Central memory CD4-positive, alpha-beta T cell (primary cell): ENCODE measurements at places on chromosomes 6 and 20.

DNA sequence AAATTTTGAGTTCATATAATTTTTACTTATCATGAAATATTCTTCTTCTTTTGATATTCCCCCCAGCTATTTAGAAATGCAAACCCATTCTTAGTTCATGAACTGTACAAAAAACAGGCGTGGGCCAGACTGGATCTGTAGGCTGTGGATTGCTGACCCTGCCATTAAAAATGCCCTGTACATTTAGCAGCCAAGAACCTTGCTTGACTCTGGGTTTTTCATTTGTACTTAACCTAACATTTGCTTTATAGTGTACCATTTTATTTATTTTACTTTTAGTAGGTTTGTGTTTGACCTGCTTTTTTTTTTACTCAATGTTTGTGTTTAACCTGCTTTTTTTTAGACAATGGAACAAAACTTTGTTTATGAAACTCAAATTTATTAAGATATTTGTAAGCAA lies 14.9 kb downstream of the CD109 start:
- no peak for DNase-seq

DNA sequence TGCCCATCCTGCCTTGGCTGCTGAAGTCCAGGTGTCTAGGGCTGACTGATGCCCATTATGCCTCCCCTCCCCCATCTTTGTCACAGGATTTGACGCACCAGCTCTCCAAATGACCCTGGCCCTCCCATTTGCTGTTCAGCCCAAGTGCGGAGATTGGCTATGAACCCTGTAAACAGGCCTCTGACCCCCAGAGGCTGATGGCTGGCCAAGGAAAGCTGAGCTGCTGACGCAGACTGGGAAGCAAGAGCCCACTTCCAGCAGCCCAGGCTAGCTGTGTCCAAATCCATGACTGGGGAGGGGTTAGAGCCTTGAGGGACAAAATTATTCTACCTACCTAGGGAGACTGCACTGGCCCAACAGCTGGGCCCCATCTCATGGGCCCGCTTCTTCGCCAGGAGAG lies 797 bp upstream of the GNRH2 start:
- DNase-seq = no peak

DNA sequence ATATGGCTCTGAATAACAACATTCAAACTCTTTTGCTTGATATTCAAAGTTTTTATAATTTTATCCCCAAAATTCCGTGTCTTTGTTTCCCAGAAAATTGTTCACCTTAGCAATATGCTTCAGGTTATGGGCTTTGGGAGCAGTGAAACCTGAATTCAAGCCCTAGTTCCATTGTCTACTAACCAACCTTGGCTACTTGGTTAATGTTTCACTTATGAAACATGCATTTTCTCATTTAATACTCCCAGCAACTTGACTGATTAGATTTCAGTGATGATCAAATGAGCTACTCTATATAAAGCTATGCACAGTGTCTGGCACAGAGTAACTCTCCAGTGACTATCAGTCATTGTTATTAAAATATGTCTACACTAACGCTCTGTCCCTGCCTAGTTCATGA lies 192.2 kb upstream of the TENT5A start:
- no peak for DNase-seq

GRCh38 chr6:115220551-115221159 lies 840.0 kb downstream of the FRK start:
- DNase-seq = no peak

GRCh38 chr6:47203266-47203937 lies 106.3 kb downstream of the TNFRSF21 start:
- DNase-seq = no peak

GRCh38 chr6:164022632-164023031 lies 608.1 kb downstream of the QKI start:
- DNase-seq = no peak

DNA sequence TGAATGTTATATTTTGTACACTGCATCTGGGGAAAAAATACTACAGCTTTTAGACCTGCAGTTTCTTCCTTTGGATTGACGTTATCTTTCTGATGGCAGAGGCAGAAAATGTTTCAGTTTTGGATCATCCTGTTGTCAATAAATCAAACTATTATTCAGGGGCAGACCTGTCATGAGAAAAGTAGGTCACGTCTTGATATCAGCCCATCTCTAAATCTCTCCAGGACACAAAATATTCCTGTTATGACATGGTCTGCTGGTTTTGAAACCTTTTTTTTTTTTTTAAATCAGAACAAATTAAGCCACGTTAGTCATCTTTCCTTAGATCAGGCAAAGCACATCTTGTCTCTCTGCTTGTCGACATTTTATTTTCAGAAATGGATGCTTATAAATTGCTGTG lies 24.0 kb downstream of the IL20RA start:
- no peak for DNase-seq

DNA sequence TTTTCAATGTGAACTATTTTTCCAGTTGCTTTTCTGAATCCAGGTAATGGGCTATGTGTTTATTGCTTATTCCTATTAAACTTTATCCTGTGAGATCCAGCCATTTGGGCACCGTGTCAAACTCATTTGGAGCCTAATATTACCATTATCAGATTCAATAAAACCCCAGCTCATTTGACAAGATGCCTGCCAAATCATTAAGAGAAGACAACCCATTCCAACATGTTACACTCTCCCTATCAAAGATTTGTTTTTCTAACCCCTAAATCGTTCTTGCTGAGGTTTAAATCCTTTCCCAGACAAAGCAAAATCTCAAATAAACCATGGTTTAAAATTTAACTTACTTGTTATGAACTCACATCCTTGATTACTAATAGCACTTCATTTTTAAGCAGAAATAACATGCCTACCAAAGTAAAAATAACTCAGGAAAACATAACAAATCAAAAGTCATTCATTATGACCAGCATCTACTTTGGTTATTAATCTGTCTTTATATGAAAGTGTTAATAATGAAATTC lies 130.0 kb upstream of the TCF21 start:
- DNase-seq = no peak

DNA sequence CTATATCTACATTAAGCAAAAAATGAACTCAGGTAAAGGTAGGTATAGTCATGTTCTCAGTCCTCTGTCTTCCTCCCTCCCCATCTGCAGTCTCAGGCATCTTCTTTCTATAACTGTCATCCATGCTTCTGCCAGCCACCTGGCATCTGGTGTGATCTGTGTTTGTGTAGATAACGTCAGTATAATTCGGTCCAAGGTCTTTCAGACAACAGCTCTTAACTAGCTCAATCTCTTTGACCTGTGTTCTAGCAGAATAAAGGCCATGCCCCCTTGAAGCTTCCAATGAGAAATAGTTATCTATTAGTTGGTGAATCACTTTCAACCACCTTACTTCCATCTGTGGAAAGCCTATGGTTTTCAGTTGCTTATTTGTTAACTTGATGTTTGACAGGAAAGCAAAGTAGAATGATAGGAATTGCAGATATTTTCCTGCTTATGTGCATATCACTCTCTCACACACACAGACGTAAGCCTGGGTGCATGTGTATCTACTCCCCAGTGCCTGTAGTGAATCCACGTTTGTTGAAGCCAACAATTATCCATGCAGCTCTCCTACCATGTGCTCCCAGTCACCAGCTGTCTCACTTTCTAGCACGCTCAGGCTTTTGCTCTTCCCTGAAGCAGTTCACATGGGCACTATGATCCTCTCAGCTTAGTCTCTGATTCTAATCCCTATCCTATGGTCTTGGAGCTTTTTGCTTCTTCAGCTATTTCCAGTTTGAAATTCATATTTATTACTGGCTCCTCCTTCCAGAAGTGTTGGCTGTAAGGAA lies 433.7 kb upstream of the MANEA start:
- DNase-seq = no peak

GRCh38 chr20:48959899-48960550 lies 38.5 kb downstream of the ARFGEF2 start:
- no peak for DNase-seq

DNA sequence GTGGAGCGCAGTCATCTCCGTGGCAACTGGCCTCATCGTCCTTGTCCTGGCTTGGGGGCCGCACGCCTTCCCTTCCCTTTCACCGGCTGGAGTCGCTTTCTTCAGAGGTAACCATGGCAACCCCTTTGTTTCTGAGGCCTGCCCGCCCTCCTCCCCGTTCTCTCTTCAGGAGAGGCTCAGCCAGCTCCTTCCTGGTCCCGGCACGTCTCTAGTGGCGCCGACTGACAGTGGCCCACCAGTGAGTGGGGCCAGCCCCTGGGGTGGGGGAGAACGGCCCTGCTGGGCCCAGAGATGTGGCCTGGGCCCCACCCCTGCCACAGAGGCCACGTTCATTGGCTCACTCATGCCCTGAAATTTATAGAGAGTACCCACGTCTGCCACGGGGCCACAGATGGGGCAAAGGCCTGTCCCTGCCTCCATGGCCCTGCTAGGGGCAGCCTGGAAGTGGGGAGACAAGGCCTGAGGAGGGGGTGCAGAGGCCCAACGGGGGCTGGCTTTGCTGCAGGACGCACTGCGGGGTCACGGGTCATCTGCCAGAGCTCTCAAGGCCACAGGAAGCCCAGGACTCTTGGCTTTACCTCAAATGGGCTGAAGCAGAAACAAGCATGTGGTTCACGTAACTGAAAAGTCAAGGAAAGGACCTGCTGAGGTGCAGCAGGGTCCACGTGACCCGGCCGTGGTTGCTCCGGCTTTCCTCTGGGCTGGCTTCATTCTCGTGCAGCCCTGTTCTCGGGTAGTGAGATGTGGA lies 1.4 kb upstream of the OSBPL2 start:
- no peak for DNase-seq

GRCh38 chr6:84836366-84836765 lies 72.0 kb upstream of the TBX18 start:
- DNase-seq = no peak

GRCh38 chr6:131001945-131002660 lies 60.9 kb downstream of the EPB41L2 start:
- no peak for DNase-seq

DNA sequence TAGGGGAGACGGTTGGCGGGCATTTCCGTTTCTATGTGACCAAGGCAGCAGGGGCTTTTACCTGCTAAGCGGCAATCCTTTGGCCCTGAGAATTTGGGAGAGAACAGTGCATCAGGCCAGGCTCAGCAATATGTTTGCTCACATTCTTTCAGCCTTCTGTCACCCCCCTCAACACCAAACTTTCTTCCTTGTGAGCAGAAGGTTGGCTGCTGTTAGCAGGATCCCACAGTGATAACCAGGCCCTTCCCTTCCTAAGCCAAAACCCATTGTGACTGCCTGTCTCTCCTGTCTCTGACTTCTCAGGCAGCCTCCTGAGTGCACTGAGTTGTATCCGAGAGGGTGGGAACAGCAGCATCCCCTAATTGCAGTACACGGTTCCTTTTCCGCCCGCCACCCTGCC lies 43.7 kb downstream of the STK35 start:
- DNase-seq = no peak

DNA sequence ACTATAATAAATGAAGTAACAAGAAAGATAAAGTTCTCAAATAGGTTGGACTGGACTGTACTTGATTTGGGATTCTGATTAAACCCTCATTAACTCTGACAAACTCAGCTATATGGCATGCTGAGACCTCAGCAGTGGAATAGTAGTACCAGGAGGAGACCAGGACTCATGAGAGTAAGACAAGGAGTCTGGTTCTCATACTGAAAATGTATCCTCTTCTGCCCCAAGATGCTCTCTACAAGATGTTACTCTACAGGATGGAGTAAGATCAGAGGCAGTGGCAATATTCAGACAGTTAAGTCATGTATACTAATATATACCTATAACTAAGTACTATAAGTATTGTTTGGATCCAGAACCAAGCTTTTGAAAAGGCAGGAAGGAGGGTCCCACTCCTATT lies 31.9 kb upstream of the SYNCRIP start:
- no peak for DNase-seq

GRCh38 chr6:40688214-40688761 lies 101.1 kb upstream of the LRFN2 start:
- no peak for DNase-seq

GRCh38 chr6:51992876-51993275 lies 94.5 kb downstream of the PKHD1 start:
- DNase-seq = no peak

DNA sequence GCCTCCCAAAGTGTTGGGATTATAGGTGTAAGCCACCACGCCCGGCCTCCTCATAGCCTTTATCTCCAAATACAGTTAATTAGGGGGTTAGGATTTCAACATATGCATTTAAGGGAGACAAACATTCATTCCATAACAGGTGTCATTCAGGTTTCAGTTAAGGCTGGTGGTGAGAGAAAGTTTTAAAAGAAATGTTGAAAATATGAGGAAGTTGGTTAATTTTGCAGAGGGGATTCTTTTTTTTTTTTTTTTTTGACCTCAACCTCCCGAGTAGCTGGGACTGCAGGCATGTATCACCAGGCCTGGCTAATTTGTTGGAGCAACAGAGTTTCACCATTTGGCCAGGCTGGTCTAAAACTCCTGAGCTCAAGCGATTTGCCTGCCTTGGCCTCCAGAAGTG lies 12.5 kb upstream of the EBF4 start:
- DNase-seq = no peak

DNA sequence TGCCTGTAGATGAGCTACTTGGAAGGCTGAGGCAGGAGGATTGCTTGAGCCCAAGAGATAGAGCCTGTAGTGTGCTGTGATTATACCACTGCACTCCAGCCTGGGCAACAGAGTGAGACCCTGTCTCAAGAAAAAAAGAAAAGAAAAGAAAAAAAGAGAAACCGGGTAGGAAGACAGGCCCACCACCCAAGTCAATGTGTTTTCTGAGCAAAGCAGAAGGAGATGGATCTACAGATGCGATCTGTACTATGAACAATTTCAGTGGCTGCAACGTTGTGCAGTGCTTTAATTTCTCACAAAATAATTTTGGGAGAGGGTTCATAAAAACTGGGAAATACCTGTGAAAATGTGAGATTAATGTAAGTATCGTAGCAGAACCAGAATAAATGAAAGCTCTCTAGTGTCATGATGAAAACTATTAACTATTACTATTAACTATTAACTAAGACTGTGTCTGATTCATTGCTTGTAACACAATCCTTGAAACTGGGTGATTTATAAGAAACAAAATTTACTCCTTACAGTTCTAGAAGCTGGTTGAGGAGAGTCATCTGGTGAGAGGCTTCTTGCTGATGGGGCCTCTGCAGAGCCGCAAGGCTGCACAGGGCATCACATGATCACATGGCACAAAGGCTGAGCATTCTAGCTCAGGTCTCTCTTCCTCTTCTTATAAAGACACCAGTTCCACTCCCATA lies 233.1 kb upstream of the ZNF217 start:
- DNase-seq = no peak

- DNase-seq = no peak
Measured at GRCh38 chr20:50188879-50189680, 1.6 kb upstream of the CEBPB start.

GRCh38 chr20:5729348-5729747 lies 20.9 kb upstream of the SHLD1 start:
- no peak for DNase-seq

GRCh38 chr6:156839591-156840001 lies 62.4 kb downstream of the ARID1B start:
- DNase-seq = no peak

- no peak for DNase-seq
Measured at GRCh38 chr20:43972692-43973091, 58.0 kb downstream of the TOX2 start.

- DNase-seq = no peak
Measured at GRCh38 chr6:161578478-161578877, 304.6 kb upstream of the AGPAT4 start.
